ENCODE measurements at places on chromosomes 2 and 18.

DNA sequence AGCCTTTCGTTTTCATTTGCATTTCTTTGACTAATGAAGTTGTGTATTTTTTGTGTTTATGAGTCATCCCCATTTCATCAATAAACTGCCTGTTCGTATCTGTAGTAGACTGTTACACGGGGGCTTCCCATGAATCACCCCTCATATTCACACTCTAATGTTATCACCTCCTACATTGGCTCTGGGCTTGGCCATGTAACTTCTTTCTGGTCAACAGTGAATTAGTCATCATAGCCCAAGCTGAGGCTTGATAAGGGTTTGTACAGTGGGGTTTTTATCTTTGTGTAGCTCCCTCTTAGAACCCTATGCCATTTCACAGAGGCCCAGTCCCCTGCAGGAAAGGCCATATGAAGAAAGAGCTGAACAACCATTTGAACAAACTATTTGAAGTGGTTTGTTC is 151.0 kb downstream of the CCBE1 start:
- DNase-seq = no peak

DNA sequence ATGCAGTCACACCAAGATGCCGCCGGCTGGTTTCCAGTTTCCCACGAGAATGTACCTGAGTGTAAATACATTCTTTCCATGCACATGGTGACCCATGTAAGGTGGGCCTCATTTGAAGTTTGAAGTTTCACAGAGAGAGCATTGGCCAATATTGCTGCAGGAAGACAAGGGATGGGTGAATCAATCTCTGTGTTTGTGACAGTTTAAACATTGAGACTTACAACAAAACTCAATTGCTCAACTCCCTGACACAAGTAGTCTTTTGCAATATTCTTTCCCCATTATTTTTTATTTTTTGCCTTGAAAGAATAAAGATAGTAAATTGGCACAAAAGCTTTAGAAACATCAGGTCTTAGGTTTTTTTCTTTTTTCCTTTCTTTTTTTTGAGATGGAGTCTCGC is 5.1 kb downstream of the SERPINB2 start:
- DNase-seq = no peak

DNA sequence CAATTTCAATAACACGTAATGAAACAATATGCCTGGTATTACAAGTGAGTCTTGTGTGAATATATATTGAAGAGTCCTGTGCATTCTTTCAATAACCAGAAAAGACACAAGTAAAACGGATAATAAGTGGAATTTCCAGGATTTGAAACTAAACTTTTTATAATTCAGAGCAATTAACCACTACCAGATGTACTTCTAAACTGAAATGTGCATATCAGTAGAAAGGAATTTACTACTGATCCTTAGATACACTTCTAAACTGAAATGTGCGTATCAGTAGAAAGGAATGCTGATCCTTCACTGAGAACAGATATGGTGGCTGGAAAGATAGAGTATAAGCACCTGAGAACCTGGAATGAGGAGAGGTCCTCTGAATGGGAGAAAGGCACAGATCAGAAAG is 470.9 kb upstream of the SPHKAP start:
- DNase-seq = no peak

- DNase-seq = no peak
Measured at GRCh38 chr2:170339750-170340692, 162.1 kb downstream of the MYO3B start.

DNA sequence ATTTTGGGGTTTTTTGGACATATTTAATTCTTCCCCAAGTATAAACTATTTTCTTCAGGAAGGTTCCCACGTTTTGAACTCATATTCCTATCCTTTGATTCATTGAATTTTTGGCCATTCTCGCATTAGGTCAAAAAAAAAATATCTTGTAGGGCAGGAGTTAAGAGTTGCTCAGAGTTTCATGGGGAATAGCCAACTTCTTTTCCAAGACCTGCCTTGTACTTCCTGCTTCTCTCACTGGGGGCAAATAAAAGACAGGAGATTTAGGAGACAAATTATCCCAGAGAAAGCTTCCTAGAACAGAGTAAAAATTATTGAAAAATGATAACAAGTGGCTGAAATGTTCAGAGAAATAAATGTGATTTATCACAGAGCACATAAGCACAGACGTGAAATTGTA is 55.2 kb upstream of the BCL11A start:
- no peak for DNase-seq

GRCh38 chr2:69742322-69742952 is 503 bp downstream of the ANXA4 start:
- no peak for DNase-seq

GRCh38 chr2:263774-264492 is at the start of gene SH3YL1:
SH3YL1 (minus strand) TSS chr2:264032; CDS start chr2:263984, 48 bp downstream.
- peak; percentile 88 for DNase-seq

DNA sequence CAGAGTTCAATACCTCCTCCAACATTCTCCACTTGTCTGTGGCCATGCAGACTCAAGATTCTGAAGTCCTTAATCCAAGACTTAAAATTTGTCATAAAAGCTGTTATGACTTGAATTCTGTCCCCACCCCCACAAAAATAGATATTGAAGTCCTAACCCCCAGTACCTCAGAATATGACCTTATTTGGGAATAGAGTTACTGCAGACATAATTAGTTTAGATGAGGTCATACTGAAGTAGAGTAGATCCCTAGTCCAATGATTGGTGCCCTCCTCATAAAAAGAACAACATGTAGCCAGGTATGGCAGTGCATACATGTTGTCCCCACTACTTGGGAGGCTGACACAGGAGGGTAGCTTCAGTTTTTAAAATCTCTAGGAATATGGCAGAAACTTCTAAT is 9.2 kb downstream of the TPGS2 start:
- no peak for DNase-seq

GRCh38 chr2:11175293-11175795 is 20.1 kb downstream of the SLC66A3 start:
- no peak for DNase-seq

DNA sequence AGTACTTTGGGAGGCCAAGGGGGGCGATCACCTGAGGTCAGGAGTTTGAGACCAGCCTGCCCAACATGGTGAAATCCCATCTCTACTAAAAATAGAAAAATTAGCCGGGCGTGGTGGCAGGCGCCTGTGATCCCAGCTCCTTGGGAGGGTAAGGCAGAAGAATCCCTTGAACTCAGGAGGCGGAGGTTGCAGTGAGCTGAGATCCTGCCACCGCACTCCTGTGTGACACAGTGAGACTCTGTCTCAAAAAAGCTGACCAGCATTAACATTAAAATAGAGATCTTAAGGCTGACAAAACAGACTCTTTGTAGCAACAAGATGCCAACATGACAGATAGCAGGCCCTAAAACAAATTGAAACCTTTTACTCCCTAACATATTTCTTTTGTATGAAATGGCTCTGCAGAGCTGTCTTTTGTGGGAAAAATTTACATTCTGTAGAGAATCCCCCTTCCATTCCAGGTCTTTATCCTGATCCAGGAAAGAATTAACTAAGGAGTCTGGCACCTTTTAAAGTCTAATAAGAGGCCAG is 213.9 kb downstream of the RAB3GAP1 start:
- DNase-seq = no peak
